ENCODE measurements at places on chromosomes 12 and 14.
A peak's percentile ranks its signal among the peaks of the same experiment; 100 is the strongest.

DNA sequence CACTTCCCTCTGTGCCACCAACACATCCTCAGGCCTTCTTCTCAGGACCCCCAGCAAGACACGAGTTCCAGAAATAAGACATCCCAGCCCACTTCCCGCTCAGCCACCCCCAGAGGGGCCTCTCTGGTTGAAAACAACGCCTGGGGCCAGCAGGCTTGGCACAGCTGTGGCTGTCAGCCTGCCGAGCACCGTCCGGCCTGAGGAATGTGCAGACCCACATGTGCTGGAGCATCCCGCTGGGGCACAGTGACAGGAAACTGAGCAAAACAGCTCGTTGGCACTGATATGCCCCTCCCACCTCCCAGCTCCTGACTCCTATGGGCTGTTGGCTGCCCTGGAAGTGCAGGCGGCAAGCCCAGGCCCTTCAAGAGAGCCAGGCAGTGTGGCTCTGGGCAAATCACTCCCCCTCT lies 1.4 kb downstream of the SYNE3 start:
- DNase-seq: no peak

DNA sequence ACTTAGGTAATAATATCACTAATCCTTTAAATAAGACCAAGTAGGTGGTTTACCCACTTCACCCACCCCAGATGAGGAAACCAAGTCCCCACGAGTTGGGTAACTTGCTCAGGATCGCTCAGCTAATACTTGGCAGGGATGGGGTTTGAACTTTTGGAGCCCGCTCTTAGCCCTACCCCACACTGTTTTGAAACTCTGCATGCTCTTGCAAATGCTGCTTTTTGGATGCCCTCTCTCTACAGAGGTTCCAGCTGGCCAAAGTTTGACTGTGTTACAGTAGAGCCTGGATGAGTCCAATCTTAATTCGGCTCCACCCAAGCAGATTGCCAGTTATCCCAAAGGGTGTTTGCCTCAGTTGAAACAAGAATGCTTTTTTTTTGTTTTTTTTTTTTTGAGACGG lies 6.8 kb downstream of the PLEKHG3 start:
- DNase-seq: no peak

DNA sequence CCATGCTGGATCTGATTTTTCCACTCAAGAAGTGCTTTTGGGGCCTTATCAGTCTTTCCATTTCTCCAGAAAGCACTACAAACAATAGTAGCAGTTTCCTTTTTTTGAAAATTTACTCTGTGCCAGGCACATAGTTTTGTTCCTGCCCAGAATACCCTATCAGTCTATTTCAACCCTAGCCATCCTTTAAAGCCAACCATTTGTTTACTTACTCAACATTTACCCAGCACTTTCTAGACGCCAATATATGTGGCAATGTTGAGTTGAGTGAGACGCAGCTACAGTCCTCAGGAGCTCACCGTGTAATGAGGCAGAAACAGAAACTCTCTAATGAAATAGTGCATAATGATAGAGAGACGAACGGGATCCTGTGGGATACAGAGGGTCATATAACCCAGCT lies 32.9 kb upstream of the CHST11 start:
- DNase-seq: no peak

GRCh38 chr12:117067016-117067415 lies 32.2 kb downstream of the TESC start:
- no peak for DNase-seq

GRCh38 chr14:99234961-99235571 lies 36.9 kb downstream of the BCL11B start:
- DNase-seq: no peak

DNA sequence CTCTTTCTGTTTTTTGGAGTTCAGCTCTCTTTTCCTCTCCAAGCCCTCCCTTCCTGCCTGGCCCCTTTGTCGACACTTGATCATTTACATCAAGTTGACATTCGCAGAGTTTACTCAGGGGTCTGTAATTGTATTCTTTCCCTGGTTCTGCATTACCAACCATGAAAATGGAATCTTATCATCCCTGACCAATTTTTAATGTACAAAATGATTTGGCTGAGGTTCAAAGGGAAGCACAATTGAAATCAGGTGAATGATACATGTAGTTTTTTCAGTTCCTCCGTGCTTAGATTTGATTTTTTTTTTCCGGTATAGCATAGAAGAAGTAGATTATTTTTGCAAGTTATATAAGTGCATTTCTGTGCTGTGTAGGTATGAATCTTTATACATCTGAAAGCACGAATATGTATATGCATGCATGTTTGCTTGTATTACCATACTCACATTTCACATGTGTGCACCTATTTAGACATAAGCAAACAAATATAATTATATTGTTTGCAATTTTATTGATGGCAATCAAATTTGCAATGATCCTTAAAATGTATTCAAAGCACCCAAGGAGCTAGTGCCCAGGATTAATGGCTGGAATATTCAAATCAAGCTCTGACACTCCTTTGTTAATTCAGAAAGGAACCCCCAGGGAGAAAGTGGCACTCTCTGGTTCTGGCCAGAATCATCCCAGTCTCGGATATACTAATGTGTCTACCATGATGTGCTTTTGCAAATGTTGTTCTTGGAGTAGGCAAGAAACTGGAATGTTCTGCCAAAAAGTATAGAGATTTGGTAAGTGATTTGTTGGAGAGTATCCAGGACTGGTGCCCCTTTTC lies 189.3 kb downstream of the VRK1 start:
- DNase-seq: no peak

DNA sequence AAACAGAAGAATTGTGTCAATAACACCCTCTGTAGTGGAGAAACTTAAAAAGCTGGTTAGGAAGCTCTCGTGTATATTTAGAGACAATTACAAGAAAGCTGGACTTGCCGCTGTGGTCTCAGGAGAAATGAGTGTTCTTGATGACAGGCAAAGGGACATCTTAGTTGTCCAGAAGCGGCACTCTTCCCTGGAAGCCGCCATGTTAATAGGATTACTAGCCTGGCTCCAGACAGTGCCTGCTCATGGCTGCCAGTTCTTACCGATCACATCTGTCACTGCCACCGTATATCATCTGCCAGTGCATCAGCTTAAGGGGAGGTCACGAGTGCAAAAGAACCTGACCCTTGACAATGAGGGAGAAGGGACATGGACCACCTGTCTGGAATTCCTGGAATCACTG lies 48.9 kb downstream of the C14orf132 start:
- DNase-seq: no peak

DNA sequence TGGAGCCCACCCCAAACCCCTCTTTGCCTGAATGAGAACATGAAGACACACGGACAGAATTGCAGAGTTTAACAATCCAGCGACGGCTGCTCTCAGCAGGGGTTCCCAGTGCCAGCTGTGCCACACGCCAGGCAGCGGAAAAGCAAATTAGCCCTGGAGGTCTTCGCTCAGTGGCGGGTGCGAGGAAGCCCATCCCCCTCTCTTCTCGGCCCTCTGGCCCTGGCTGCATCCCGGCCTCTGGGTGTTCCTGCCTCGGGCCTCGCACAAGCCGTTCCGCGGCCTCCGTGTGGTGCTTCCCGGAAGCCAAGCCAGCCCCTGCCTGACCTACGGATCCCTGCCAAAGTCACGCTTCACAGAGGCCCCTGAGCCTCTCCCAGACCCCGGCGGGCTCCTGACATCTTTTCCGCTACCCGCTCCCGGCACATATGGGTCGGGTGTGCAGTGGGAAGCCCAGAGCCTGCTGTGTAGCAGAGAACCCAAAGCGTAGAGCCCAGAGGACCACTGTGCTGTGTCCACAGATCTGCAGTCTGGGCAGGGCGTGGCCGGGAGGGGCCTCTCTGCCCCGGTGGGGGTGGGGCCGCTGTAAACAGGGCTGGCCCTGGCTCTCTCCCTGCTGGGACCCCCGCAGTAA lies 70.7 kb upstream of the GALNT9 start:
- no peak for DNase-seq

DNA sequence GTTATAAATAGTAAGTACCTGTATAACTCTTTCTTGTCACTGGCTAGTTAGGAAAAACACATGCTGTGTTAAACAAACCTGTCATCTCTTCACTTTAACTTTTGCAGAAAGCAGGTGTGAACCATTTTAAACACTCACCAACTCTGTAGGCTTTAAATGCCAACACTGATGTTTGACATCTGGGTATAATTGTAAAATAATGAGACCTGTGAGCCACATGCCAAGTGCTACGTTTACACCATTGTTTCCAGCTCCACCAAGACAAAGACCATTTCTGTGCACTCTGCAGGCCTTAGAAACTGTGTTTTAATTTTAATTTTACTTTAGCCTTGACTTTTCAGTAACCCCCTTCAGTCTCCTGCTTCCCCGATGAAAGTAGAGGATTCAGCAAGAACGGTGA lies 11.0 kb downstream of the TPH2 start:
- no peak for DNase-seq

- DNase-seq: no peak
Observed at GRCh38 chr12:7176595-7176994, 12.9 kb upstream of the PEX5 start.

DNA sequence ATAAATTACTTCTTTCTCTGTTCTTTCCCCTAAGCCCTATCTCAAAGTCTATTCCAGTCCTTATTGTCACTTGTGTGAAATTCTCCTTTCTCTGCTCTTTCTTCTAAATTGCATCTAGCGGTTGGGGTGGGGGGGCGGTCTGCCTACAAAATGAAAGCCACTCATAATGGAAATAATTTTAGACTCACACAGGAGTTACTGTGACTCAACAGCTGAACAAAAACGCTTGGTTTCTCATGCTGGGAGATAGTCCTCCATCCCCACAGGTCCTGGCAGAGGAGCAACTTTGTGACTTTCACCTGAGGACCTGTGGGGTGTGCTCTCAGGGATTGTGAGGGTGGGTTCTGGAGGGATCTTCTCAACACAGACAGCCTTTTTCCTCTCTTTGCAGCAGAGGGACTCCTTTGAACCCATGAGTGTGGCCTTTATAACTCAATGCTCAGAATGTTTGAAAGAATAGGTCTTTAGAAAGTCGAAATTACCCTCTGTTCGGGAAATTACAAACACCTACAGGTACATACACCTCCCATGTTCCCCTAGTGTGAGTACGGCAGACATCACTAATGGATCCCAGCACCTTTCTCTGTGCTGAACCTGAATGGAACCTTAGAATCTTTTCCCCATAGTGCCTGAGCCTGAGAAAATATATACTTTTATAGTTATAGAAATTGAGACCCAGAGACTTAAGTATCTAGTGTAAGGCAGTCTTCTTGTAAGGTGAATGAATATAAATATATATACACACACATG lies 109.7 kb downstream of the CHST11 start:
- DNase-seq: no peak

GRCh38 chr12:124332900-124333299 lies 38.0 kb downstream of the RFLNA start:
- DNase-seq: no peak

GRCh38 chr14:98925354-98926040 lies 346.5 kb downstream of the BCL11B start:
- DNase-seq: no peak

DNA sequence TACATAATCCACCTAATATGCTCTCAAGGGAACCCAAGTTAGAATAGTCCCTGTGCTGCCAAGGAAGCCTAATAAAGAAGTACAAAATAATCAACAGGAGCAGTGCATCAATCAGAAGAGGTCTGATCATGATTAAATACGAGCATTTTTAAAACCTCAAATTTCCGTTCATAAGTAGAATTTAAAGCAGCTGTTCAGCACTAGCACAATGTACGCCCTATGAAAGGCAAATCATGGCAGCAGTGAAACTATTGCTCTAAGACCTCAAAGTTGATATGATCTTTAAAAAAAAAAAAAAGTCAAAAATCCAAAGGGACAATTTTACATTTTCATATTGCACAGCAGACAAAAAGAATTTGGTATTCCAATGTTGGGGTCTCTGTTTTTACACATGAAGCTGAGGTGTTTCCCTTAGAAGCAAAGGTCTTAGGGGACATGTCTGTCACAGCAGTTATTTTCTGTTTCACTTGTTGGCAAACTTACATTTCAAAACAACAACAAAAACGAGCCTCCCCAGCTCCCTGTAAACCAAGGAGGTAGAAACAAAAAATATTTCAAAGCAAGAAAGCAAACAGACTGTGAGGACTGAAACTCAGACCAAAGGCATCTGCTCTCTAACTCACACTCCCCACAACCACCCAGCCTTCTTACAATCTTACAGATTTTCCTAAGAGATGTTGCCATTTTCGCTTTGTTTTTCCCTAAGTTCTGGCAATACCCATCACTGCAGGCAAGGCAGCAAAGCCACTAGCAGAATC lies 28.2 kb downstream of the SOX5 start:
- DNase-seq: no peak

DNA sequence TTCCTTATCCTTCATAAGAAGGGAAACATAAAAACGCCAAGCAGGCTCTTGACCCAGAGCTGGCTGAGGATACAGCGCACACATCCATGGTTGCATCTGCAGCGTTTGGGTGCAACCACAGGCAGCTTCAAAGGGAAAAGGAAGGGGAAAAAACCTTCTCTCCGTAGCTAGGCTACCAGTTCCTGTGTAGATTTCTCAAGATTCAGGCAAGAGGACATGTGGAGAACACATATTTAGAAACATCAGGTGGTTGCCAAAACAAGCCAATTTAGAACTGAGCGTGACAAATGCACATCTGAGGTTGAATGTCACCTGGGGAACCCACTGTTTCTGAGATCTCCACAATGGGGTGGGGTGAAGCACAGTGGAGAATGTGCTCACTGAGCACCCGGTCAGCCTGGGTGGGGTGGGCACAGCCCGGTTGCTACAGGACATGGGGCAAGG lies 78.3 kb upstream of the BDKRB2 start:
- DNase-seq: no peak

GRCh38 chr12:48002414-48002730 lies 1.9 kb downstream of the COL2A1 start:
- no peak for DNase-seq

- DNase-seq: peak; percentile 23
Observed at GRCh38 chr14:23929822-23930294, 23.7 kb upstream of the DHRS4 start.

DNA sequence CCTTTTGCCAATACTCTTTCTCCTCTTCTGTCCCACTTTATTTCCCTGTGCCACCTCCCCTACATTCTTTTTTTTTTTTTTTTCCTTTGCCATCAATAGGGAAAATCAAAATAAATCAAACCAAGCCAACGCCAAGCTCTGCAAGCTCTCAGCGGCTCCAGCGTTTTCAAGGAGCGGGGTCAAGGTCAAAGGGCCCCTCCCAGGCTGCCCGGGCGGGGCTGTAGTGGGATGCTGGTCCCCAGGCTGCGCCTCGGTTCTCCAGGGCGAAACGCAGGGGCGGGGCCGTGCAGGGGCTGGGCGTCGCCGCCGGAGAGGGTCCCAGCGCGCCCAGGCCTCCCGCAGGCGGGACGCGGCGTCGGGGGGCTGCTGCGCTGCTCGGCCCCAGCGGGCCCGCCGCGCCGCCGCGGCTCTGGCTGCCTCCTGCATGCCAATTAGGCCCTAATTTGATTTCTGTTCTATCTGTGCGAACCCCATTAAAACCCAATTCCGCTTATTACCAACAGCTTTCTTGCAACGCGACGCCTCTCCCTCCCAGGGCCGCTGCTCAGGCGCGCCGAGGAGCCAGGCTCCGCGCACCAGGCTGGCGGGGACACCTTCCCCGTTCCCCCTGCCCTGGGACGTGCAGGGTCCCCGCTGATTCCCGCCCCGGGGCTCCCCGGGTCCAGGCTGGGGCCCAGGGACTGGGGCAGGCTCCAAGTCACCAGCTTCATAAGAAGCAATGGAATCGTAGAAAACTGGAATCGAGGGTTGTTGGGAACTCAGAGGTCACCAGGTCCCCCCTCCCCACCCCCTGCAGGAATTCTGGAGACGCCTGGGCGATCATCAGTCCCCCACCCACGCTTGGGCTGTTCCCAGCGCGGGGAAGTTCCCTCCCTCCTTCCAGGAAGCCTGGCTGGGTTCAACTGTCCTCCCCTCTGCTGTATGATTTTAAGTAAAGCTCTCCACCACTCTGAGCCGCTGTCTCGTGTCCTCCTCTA lies 50.7 kb upstream of the MAP1LC3B2 start:
- DNase-seq: no peak

GRCh38 chr14:99212646-99213045 lies 59.4 kb downstream of the BCL11B start:
- no peak for DNase-seq
